ENCODE measurements at places on chromosomes 7 and 10.

GRCh38 chr10:58952747-58953466 is 223.5 kb upstream of the PHYHIPL start:
- DNase-seq = peak; percentile 22

- DNase-seq = no peak
Measured at GRCh38 chr10:26217396-26218086, 967 bp downstream of the GAD2 start.

DNA sequence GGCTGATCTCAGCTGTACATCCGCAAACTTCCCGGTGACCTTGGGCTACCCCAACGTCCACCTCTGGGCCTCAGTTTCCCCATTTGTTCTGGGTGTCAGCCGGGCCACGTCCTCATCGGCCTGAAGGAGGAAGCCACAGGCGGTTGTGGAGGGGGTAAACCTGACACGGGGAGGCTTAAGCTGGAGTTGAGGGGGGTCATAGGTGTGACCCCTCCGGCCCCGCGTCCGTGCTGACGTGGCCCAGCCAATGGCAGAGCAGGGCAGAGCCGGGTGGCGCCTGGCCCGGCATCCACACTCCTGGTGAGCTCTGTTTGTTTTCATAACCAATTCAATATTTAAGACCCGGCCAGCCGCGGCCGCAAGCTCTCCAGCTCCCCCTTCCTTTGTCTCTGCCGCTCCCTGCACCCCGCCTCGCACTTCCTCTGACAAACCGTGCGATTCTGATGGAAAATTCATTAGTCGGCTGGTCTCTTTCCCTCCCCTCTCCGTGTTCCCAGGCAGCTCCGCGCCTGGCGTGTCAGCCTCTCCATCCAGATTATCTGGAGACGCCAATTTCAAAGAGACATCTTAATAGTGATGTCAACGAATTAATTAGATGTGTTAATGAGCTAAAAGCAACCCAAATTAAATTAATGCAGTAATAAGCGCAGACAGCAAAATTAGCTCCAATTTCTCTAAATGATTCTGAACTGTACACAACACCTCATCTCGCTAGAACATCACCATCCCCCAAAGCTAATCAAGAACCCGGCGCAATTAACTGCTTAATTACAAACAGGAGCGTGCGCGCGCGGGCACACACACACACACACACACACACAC is 55.4 kb downstream of the MICALL2 start:
- no peak for DNase-seq

DNA sequence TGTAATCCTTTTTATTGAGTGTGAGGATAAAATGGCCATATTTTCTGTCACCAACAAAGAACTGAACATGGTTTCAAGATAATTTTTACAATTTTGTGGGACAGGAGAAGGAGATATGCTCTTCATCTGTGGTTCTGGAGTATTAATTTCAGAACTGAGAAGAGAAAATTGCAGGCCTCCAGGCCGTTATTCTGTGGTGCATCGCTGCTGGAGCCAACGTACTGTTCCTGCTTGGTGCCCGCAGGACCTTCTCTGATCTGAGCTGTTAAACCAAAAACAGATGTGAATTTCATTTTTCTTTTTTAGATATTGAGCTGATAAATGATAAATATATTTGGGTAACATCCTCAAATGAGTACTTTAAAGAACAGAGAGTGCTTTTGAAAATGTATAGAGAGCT is 63.9 kb downstream of the IKZF1 start:
- no peak for DNase-seq

DNA sequence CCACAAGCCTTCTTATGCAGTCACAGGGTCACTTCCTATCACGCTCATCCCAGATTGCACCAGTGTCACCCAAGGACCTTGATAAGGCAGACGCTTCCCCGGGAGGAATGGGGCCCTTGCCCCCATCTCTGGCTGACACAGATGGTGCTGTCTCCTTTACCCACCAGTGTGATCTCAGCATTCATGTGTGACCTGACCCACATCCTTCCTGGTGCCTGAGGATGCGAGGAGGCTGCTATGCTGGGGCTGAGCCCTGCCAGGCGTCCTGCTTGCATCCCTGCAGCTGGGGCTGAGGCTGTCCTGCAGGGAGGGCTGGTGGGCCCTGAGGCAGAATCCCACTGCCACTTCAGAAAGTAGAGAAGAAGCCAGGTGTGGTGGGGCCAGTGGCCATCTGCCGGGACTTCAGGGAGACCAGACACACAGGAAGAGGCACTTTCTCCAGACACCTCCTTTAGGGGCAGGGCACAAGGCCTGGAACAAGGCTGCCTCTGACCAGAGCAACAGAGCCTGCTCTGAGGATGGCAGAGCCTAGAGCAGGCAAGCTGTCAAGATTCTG is 35.3 kb downstream of the RASGEF1A start:
- no peak for DNase-seq

DNA sequence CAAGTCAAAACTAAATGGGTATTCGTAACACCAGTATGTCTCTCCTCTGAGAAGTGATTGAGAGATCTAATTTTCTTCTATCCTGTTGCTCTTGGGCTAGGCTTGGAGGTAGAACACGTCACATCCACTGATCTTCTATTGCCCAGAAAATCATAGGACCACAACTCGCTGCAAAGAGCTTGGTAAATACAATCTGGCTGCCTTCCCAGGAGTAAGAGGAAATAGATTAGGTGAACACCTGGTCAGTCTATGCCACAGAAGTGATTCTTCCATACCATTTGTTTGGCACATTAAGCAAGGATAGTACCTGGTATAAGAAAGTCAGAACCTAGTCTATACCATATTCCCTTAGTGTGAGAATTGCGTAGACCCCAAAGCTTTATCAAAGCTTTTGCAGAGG is 129.3 kb upstream of the PHYHIPL start:
- no peak for DNase-seq

DNA sequence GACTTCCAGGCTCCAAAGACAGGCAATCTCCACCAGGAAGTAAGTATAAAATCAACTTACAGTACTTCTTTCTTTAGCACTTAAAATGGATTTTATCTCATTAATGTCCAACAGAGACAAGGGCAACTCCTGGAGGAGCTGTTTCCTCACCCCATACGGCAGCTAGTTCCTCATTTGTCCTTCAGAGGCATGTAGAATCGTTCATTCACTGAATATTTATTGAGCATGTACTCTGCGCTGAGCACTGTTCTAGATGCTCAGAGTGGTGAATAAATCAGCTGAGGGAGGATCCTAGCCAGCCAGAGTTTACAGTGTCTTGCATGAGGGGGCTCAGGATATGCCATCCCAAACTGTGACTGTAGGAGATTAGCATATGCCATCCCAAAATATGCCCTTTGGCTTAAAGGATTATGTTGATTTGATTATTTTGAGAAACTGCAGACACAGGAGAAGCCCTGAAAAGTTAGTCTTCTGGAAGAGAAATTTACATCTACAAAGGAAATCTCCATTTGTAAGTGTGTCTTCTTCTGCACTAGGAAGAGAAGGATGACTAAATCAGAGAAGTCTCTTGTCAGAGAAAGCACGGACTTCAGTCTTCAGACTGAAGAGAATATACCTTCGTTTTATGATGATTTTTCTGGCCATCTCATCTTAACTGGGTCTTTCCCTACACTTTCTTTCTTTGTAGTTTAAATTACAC is 66.9 kb downstream of the BAMBI start:
- no peak for DNase-seq

GRCh38 chr7:77439572-77439971 is 23.4 kb upstream of the GSAP start:
- no peak for DNase-seq

- DNase-seq = no peak
Measured at GRCh38 chr7:149772956-149773434, 393 bp downstream of the ZNF467 start.

DNA sequence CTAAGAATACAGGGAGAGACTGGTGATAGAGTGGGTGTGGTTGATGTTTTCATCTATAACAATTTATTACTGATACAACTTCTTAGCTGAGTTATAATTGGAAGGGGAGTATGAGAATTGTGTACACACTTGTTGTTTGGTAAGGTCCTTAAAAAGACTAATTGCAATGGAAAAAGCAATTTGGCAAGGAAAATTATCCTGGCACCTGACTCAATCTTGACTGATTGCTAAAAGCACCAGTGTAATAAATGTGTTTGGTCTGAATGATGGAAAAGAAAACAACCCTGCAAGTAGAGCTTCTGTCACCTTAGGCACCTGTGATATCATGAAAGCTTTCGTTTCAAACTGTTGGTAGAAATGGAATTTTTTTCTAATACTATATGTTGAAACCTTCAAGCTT is 6.7 kb upstream of the GSDME start:
- no peak for DNase-seq

DNA sequence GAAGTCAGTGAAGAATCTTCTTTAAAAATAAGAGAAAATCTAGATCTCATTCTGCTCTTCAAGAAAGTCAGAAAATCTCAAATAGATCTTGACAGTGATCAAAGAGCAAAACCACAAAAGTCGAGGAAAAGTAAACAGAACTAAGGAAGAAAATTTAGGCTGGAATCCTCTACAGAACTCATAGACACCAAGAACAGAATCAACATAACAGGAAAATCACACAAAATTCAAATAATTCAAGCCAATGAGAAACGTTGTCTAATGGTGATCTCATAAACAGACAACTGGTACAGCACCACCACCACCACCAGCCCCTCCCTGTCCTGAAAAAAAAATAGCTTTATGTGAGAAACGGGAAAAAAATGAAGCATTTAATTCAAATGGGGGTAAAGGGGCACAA is 6.9 kb downstream of the ITGB1 start:
- no peak for DNase-seq

GRCh38 chr7:28704706-28705105 is 253.4 kb downstream of the TRIL start:
- no peak for DNase-seq

- peak; percentile 84 for DNase-seq
Measured at GRCh38 chr7:31633894-31634494, 53.0 kb upstream of the PPP1R17 start.

DNA sequence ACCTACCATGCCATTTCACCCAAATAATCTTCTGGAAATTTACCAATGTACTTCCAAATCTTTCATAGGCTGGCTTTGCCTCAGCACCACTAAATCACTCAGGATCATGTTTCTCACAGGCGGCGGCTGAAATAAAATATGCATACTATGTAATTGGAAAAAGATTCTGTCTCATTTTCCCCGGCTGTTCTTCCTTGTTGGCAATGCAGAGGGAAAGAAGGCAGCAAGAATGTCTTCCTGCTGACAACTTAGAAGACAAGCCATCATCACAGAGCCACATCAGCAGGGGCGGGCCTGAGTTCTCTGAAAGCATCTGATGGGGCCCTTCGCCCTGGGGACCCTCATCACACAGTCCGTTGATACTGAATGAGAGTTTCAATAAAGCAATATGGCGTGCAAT is 39.2 kb upstream of the COL1A2 start:
- DNase-seq = no peak

GRCh38 chr7:50217821-50218281 is 86.7 kb upstream of the IKZF1 start:
- no peak for DNase-seq

DNA sequence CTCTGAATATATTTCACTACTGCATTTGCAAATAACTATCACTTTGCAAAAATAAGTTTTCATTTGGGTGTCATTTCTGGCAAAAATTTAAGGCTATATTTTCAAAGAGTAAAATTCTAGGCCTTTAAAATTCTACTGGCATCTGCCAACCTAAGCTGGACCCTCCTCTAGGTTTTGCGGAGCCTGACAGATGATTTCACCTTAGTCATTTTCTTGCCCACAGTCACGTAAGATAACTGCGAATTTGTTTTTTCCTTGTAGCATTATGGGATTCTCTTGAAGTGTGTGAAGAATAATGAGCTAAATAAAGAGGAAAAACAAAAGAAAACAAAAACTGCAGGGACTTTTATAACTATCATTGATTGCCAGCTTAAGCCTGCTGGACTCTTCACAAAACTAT is 7.8 kb downstream of the MEOX2 start:
- DNase-seq = no peak

DNA sequence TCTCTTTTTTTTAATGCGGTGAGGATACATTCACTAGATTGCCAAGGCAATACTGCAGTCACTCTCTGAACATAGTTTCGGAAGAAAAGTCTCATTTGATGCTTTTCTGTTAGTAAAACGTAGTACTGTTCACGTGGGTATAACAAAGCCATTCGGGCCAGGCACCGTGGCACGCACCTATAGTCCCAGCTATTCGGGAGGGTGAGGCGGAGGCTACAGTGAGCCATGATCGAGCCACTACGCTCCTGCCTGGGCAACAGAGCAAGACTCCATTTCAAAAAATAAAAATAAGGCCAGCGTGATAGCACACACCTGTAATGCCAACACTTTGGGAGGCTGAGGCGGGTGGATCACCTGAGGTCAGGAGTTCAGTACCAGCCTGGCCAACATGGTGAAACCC is 24.6 kb downstream of the SNX8 start:
- DNase-seq = no peak

GRCh38 chr7:12316925-12317324 is 86.7 kb downstream of the VWDE start:
- DNase-seq = no peak

DNA sequence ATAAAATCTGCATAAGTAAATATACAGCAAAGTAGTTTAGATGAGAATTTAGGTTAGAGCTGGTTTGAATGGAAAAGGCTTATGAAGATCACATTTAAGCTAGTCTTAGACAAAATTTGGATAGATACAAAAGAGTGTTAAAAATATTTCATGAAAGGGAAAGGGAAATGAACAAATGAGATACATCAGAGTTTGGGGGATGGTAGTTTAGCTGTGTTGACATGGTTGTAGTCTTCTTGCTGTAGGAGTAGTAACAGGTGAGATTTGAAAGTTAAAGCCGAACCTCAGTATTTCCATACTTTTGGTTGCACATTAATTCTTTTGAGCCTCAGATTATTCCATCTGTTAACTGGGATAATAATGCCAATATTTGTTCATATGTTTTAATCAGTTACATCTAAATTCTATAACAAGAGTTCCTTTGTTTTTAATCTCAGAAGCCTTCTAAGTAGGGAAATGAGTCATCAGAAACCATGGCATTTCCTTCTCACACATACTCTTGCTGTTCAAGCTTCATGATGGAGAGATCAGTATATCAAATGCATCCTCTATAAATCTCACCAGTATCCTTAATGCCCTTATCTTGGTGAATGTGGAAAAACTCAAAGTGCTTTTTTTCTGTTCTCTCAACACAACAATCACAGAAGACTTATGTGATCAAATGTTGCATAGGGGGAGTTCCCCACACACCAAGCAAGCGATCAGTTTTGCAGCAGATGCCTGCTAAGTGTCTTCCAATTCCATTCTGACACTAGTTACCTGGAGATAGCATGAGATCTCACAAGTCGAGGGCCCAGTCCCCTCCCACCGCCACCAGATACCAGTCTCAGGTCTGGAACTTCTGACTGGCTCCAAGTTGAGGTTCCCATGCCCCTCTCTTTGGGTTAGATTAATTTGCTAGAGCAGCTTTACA is 84.7 kb downstream of the MAPK8 start:
- peak; percentile 53 for DNase-seq

- no peak for DNase-seq
Measured at GRCh38 chr7:92723943-92724342, 112.4 kb downstream of the CDK6 start.

DNA sequence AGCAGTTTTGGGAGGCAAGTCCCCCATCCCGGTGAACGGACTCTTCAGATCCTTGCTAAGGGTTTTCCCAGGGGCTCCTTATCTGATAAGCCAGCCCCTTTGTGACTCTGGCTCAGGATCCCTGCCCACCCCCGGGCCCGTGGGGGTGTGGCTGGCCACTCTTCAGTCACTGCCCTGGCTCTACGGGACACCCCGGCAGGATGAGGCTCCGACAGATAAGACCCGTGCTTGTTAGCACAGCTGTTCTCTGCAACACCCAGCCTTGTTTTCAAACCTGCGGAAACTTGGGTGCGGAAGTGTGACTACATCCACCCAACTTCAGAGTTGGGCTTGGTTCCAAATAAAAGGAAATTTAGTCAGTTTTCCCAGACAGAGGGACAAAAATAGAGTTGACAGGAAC is 66.7 kb upstream of the PODXL start:
- DNase-seq = no peak

- no peak for DNase-seq
Measured at GRCh38 chr10:82468453-82468852, 593.5 kb downstream of the NRG3 start.
